A673 (cell line): ENCODE measurements at places on chromosomes 7 and 10.

GRCh38 chr10:112849546-112849945, 100.5 kb upstream of the TCF7L2 start:
- no peak for DNase-seq

- DNase-seq, result no peak
Observed at GRCh38 chr7:116251675-116252074, 41.3 kb downstream of the TES start.

GRCh38 chr7:12570534-12571461, at the start of gene SCIN:
SCIN (plus strand) TSS chr7:12570720; CDS start chr7:12570787, 67 bp downstream.
- peak; percentile 45 for DNase-seq

GRCh38 chr10:47159361-47160260, 140.4 kb upstream of the GDF10 start:
- DNase-seq, result no peak

DNA sequence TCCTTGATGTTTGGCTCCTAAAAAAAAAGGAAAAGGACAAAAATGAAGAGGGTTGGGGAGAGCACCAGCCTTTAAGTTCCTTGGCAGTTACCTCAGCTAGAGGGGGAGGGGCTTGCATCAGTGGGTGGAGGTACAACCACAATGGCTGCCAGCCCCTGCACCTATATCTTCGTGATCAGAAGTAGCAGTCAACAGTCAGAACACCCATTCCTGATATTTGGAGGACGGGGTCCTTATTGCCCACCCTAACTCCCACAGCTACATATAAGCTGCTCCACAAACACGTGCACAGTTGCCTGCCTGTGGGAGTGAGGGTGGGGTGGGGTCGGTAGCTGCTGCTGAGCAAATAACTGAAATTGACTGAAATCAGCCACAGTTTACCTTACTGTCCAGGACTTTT, 26.2 kb downstream of the C1GALT1 start:
- no peak for DNase-seq

- DNase-seq, result peak; percentile 52
Observed at GRCh38 chr10:58435297-58435985, 50.2 kb downstream of the TFAM start.

DNA sequence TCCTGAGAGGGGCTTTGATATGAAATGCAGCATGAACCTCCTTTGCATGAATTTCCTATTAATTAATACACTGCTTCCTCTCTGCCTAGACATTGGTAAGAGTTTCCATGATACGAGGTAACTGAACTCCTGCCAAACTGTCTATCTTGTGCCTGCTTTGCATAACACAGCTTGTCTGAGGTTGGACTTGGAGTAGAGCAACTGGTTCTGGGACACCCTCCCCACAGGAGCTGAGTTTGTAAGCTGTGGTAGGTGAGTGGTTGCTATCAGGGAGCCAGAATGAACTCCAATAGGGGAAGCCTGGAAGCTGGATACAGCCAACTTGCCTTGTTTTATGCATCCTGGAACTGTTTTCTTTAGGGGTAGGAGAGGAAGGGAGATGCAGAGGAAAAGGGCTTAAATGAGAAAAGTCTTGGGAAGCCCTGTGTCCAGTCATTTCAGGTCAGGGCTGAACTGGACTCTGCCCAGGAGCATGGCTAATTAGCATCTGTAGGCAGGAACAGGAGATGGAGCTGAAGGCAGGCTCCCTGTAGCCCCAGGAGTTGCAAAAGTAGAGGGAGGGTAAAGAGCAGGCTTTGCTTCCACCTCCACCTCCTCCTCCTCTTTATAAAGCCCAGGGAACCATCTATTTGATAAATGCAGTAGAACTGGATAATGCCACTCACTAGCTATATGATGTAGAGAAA, 73.2 kb upstream of the GPR158 start:
- DNase-seq, result no peak

DNA sequence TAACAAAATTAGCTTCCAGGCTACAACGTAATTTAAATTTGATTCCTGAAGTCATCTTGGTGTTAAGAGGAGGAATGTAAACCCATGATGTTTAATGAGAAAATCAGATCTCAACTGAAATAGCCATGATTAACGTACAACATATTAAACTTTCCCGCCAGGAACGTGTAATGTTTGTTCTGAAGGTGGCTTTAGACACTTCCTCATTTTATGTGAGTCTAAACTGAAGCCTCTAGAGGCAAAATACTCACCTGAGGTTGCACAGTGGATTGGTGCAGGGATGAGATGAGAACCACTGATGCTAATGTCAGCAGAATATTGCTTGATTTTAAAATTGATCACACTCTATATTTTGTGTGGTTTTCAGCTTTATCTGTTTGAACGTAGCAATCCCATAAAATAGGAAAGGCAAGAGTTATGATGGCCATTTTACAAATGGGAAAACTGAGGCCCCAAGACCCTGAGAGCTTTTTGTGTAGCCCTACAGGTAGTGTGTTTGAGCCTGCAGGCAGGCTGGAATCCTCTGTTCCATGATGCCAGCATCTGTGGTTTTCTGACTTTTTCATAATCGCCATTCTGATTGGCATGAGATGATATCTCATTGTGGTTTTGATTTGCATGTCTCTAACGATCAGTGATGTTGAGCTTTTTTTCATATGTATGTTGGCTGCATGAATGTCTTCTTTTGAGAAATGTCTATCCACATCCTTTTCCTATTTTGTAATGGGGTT, 243.7 kb upstream of the BMPER start:
- DNase-seq, result no peak

GRCh38 chr10:80196270-80196949, 8.9 kb downstream of the ANXA11 start:
- no peak for DNase-seq

GRCh38 chr7:1650363-1651030, 19.6 kb upstream of the ELFN1 start:
- DNase-seq, result no peak

- DNase-seq, result no peak
Observed at GRCh38 chr7:13800694-13801448, 188.6 kb downstream of the ETV1 start.

DNA sequence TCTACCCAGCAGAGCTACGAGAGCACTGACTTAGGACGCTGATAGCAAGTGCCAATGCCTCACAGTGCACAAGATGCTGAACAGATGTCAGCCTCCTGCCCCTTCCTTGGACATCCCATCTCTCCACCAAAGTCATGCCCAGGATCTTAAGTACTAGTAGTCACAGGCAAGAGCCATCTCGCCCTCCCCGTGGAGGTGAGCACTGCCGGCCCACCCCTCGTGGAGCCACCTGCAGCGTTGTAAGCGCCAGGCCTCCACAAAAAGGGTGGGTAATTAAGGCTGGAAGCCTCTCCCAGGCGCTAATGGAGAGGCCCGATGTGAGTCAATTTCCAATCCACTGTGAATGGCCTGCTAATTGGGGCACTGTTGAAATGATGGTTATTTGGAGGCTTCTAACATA, 156.2 kb downstream of the GRID1 start:
- no peak for DNase-seq

GRCh38 chr7:13411151-13411550, 578.3 kb downstream of the ETV1 start:
- DNase-seq, result no peak

GRCh38 chr7:17207220-17207619, 91.2 kb upstream of the AHR start:
- DNase-seq, result no peak

- DNase-seq, result no peak
Observed at GRCh38 chr10:15627617-15628196, 92.0 kb downstream of the ITGA8 start.

- DNase-seq, result peak; percentile 70
Observed at GRCh38 chr7:127794551-127794950, 142.6 kb downstream of the SND1 start.

GRCh38 chr7:127256041-127256725, 3.4 kb upstream of the GRM8 start:
- DNase-seq, result no peak

DNA sequence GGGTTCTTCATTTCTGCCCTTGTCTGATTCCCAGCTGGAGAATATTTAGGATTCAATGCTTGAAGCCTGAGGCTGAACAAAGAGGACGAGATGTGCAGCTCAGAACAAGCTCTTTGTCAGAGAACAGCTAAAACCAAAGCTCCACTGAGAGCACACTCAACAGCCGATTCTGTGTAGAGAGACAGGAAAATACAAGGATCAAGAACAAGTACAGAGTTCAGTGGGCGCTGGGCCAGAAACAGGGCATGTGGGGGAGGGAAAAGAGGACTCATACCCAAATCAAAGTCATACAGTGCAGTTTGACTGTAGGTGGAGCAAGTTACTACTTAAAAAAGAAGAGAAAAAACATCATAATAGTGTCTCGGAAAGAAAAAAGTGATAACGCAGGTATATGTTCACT, at the start of gene AGMO:
TSS of gene AGMO (minus strand) at position 181 of the 400 bp plus-strand sequence.
- DNase-seq, result peak; percentile 45

GRCh38 chr10:52801947-52802346, 29.4 kb upstream of the MBL2 start:
- DNase-seq, result no peak

DNA sequence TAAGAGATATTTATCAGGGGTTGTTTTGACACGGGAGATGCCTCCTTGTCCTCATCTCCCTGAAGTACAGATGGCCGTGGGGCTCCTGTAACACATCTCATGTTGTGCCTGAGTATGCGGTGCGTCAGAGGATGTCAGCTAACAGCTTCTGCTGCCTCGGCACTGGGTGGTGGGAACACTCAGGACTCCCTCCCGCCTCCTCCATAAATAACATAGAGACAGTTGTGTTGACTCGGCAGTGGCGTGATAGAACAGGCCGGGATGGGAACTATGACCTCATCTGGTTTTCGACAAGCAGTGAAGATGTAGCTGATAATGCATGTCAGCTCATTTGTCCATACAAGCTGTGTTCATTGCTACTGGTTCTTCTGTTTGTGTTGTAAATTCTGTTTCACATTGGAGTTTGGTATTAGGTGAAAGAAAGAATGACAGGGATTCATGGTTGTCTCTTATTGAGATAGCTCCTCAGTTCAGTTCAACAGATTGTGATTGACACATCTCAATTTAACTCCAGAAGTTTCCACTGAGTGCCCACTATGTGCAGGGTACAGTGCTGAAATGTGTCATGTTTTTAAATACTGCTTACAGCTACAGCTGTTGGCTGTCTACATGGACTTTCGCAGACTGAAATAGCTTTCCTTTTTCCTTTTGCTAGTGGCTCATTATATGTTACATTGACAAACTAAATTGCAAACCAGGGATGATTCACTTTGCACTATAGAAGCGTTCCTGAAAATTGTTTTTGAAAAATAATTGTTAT, 87.4 kb downstream of the CHN2 start:
- peak; percentile 70 for DNase-seq

- DNase-seq, result peak; percentile 64
Observed at GRCh38 chr10:23643111-23643780, 204.4 kb downstream of the OTUD1 start.

GRCh38 chr10:103598654-103599115, 105.2 kb downstream of the NEURL1 start:
- DNase-seq, result peak; percentile 78

DNA sequence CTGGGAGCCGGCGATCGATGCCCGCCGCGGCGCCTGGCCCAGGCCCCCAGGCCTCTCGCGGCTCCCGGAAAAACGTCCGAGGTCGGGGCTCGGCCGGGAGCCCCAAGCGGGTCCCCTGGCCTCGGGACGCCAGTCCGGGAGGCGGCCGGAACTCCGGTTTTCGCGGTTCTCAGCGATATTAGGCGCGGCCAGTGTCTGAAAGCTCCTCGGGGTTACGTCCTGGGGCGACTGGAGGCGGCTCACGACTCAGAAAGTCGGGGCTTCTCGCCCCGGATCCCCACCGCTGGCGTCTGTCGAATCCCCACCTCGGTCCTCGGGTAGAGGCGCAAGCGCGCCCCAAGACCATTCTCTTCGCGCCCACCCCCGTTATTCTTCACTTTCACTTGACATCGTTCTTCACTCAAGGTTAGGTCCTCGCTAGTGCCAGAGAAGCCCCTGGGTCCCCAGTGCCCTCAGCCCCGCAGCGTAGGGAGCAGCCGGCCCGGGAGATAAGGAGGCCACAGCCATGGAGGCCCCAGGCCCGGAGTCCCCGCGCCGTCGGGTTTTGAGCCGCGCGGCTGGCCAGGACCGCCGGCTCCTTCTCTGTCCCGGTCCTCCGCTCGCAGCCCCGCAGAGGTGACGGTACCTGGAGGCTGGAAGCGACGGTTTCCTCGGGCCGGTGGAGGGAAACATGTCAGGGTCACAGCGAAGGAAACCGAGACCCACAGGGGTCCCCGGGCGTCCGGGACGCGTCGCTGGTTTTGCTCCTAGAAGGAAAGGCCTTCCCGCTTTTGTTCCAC, 35.2 kb upstream of the EBLN1 start:
- DNase-seq, result no peak
